ENCODE measurements at places on chromosomes 2 and 18.
A peak's percentile ranks its signal among the peaks of the same experiment; 100 is the strongest.

GRCh38 chr2:111238296-111238695 is 117.6 kb downstream of the BCL2L11 start:
- DNase-seq = no peak

GRCh38 chr2:35526741-35527140 is 828.8 kb upstream of the CRIM1 start:
- peak; percentile 31 for DNase-seq

- DNase-seq = no peak
These were observed 132.1 kb upstream of the STON1 start for GRCh38 chr2:48397846-48398245.

DNA sequence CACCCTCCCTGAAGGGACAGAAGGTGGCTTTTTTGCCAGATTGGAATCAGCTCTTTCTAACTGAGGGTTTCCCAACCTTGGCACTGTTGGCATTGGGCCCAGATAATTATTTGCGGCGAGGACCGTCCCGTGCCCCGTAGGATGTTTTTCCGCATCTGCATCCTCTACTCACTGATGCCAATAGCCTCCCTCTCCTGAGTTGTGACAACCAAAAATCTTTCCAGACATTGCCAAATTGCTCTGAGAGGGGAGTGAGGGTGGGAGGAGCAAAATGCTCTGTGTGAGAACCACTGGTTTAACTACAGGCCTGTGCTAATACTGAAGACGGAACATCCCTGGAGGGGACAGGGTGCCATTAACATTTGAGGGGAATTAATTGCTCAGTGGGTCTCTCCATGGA is 33.6 kb upstream of the GLI2 start:
- no peak for DNase-seq

DNA sequence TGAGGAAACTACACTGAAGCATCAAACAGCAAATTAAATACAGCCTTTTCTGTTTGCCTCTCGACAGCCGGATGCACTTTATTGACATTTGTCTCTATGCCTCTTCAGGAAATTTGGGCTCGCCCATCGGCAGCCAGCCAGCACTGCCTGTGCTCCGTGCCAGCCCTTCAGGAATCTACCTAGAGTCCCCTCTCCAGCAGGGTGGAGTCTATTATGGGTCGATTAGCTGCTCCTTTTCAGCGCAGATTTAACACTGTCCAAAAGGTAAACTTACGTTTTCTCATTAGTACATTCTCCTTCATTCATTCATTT is 91.5 kb downstream of the MYCN start:
- DNase-seq = no peak

DNA sequence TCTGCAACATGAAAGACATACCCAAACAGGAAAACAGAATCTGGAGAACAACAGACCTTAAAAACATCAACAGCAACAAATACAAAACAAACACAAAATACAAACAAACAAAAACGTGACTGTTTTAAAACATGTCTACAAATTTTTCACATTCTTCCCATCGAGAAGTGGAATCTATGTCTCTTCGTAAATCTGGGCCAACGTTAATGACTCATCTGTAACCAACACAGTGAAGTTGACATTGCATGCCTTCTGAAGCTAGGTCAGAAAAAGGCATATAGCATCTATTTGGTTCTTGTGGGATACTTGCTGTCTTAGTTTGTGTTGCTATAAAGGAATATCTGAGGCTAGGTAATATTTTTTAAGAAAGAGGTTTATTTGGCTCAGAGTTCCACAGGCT is 269.0 kb upstream of the FBXO11 start:
- peak; percentile 90 for DNase-seq

DNA sequence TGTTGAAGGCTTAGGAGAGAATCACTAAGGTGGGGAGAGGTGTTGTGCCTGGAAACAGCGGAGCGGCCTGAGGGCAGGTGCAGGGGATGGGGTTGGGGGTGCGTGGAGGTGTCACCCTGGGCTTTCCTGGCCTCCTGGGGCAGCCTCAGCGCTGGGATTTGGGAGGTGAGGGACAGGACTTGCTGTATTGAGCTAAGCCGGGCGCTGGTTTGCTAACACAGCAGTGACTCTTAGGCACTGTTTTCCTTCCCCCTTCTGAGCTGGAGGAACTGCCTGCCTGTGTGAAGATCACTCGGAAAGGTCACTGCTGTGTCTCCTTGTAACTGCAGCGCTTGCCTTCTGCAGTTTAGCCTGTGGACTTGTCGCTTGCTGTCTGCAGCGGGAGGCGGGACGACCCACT is 21.2 kb downstream of the PRELID3A start:
- DNase-seq = no peak

GRCh38 chr18:41973983-41974382 is 18.9 kb downstream of the PIK3C3 start:
- no peak for DNase-seq

GRCh38 chr2:217952409-217952808 is 50.4 kb downstream of the TNS1 start:
- no peak for DNase-seq

GRCh38 chr2:231218366-231218765 is 19.9 kb downstream of the ARMC9 start:
- DNase-seq = no peak

DNA sequence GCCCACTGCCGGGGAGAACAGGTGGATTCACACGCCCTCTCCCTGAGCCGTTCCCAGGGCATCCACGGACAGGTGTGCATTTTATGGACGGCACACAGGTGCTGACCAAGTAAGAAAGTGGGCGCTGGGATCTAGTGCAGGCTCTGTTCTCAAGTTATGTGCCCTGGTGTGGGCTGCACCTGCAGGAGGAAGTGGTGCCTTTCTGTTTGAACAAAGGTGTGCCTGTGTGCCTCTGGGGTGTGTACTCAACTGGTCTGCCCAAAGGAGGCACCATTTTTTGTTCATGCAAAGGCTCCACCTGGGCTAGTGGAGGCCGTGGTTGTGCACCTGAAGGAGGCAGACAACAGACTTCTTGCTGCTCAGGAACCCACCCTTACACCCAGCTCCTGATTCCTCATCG is 88.2 kb upstream of the HK2 start:
- DNase-seq = no peak

DNA sequence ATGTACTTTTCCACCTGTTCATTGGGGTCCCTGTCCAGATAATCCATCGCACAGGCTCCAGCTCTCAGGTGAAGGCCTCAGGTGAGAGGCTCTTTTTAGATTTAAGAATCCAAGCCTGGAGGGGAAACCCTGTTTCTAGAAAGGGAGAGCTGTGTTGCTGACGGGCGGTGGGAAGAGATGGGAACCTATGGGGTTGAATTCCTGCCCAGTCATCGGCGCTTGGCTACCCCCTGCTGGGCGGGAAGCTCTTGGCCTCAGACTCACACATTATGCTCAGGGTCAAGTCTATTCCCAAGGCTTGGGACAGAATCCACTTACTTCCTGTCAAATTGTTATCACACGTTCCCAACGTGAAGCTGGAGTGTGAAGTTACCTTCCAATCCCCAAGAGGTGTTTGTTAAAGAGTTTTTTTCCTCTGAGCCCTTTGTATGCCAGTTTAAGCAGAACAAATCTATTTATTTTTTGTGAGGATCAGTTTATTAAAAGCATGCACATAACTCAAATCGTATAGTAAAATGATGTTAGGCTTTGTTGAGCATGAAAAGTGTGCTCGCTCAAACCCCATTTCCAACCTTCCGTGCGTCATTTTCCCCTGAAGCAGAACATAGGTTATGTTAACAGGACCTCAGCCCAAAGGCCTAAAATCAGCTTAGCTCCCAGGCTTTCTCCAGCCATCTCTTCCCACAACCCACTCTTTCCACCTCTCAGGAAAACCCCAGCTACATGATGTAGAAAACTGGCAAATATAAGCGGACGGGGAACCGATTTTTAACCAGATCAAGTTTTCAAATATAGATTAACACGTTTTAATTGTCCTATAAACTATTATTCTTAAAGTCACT is 181.7 kb upstream of the ETAA1 start:
- DNase-seq = peak; percentile 83

DNA sequence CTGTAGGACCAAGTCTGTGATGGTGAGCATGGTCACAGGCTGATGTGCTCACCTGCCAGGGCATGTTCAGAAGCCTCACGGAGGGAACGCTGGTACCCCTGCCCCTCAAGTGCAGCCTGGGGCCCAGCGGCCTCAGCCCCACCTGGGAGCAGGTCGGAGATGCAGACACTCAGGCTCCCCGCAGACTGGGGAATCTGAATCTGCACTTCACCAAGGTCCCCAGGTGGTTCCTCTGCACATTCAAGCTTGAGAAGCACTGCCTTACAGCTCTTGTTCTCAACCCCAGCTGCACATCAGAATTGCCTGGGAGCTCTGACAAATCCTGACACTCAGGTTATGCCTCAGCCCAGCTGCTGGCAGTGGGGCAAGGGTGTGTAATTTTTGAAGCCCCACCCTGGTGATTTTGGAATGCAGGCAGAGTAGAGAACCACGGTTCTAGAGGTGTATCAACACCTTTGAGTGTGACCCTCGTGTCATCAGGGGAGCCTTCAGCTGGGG is 54.8 kb downstream of the CRACDL start:
- no peak for DNase-seq

- no peak for DNase-seq
These were observed 55.9 kb downstream of the TRPM8 start for GRCh38 chr2:233972941-233973575.

GRCh38 chr2:65403529-65403915 is 28.9 kb downstream of the SPRED2 start:
- no peak for DNase-seq

- no peak for DNase-seq
These were observed 35.2 kb downstream of the SP140L start for GRCh38 chr2:230362030-230362691.

- DNase-seq = peak; percentile 44
These were observed 1.1 kb downstream of the HNRNPLL start for GRCh38 chr2:38601463-38602135.

DNA sequence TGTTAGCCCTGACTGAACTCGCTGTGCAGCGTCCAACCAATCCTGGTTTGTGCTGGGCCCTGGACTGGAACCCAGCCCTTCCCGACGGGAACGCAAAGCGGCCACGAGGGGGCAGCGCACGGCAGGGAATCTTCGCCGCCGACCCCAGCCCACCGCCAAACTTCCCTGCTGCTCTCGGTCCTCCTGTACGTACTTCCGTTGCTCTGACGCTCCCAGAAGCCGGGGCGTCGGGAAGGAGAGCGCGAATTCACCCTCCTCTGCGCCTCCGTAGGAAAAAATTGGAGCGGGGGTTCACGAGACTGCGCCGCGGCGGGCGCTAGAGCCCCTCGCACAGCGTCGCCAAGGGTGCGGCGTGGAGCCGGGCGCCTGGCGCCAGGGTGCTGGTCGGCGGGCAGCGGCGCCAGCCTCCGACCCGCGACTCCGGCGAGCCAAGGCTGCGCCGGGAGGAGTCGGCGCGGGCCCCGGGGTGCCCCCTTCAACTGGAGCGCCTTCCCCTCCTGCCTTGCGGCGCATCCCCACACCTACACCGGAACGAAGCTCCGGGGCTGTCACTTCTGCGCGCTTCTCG is 873 bp upstream of the SH3RF3 start:
- peak; percentile 93 for DNase-seq

DNA sequence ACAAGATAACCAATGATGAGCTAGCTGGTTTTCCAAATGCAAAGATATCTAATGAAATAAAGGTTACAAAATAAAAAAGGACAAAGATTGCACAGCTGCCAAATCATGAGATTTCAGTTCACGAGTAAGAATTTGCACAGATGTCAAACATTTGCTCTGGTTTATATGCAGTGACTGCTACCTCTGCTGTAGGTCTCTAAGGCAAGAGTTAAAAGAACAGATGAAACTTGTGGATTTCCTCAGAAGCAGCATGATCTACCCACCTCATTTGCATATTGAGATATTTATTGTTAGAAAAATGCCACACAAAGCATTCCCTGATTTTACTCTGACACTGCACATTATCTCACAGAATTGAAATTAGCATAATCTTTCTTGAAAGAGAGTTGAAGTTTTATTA is 763.2 kb upstream of the ZEB2 start:
- DNase-seq = no peak

- no peak for DNase-seq
These were observed 151.6 kb downstream of the PTGR3 start for GRCh38 chr18:75057169-75057960.

DNA sequence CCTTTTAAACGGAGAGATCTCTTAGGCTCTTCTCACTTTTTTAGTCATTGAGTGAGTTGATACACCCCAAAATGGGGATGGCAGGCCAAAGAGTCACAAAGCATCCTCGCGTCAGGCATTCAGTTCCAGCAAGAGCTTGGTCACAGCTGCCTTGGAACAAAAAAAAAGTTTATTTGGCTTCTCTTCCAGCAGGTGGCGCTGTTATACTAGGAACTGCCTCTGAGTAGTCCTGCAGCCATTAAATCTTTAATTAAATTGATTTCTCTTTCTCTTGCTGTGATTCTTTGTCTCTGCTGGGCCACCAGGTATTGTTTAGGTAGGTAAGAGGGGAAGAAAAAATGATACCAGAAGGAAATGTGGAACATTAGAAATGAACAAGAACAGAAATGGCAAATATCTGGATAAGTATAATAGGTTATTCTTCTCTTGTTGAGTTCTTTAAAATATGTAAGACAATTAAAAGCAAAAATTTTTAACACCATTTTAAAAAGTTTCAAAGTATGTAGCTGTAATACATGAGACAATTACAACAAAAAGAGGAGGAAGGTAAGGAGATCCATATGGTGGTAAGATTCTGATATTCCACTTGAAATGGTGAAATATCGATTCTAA is 175.1 kb downstream of the GALNT1 start:
- peak; percentile 53 for DNase-seq

- no peak for DNase-seq
These were observed 548.8 kb upstream of the ZNF804A start for GRCh38 chr2:184049566-184049965.

DNA sequence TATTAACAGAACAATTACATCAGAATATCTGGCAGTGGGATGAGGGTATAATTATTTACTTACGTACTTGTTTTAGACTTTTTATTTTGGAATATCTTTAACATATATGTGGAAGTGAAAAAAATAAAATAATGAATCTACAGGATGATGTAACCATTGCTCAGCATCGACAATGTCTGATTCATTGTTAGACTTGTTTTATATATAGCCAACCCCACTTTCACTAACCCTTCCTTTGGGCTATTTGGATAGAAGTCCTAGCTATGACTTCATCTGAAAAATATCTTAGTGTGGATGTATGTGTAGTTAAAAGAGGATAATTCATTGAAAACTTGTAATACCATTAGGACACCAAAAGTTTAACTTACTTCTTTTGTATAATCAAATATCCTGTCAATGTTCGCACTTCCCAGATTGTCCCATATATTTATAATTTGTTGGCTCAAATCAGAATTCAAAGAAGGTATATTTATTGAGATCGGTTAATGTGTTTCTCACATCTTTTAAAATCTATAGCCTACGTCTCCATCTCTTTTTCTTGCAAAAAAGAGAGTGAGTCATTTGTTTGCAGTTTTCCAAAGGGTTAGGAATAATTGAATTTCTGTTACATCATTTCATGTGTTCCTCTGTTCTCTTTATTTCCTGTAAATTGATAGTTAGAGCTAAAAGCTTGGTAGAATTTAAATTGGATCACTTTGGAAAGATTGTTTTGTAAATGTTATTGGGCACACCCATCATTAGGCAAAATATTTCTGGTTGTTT is 506.1 kb upstream of the FAM98A start:
- DNase-seq = peak; percentile 78

GRCh38 chr18:8107426-8107825 is 501.8 kb upstream of the RAB12 start:
- peak; percentile 29 for DNase-seq
